ENCODE measurements at places on chromosomes 6 and 20.

GRCh38 chr20:19785983-19786285 is 27.9 kb downstream of the RIN2 start:
- DNase-seq, result peak; percentile 7

GRCh38 chr20:41224281-41224680 is 86.9 kb downstream of the PLCG1 start:
- no peak for DNase-seq

DNA sequence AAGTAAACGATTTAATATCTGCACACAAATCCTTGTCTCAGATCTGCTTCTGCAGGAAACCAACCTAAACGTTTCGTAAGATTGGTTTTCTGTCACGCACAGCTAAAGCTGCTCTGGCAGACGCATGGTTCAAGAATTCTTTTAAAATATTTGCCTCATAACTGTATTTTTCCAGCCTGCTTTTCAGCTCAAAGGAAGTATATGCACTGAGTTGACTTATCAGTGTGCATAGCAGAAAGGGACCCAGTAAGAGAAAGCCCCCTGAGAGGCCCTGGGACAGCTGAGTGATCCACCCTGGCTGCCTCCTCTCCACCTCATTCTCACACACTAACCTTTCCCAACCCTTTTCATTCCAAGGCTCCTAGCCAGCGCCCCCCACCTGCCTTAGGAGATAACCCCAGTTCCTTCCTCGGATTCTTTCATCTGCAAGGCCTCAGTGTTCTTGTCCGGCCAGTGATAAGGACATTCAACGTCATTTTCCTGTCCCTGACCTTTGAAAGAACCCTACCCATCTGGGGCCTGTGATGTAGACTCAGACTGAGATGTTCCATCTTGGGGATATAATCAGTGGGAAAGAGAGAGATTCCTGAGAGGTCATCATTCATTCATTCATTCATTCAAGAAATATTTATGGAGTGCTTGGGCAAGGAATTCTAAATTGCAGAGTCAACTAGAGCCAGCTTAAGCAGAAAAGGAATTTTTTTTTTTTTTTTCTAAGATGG is 22.4 kb upstream of the SLC9A8 start:
- DNase-seq, result peak; percentile 57

GRCh38 chr6:134035823-134036296 is 16.6 kb downstream of the SLC2A12 start:
- DNase-seq, result peak; percentile 30

DNA sequence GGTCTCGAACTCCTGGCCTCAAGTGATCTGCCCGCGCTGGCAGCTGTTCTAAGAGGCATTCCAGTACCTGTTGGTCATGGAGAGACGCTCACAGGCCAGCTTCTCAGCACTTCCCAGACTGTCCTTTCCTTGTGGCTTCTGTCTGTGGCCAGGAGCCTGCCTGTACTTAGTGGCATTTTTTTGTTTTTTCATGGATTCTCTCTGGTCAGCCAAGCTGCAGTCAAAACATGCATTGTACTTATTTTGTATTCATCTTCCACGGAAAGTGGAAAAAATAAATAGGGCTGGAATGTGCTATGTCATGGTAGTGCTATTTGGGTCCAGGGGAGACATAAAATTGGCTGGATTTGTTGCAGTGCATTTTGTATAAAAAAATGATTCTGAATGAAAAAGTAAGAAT is 29.1 kb downstream of the ZDHHC14 start:
- no peak for DNase-seq

GRCh38 chr6:156992020-156992804 is 215.0 kb downstream of the ARID1B start:
- no peak for DNase-seq

GRCh38 chr20:5835871-5836270 is 85.7 kb downstream of the SHLD1 start:
- DNase-seq, result peak; percentile 70
